ENCODE measurements at places on chromosomes 1 and 21.
A peak's percentile ranks its signal among the peaks of the same experiment; 100 is the strongest.

DNA sequence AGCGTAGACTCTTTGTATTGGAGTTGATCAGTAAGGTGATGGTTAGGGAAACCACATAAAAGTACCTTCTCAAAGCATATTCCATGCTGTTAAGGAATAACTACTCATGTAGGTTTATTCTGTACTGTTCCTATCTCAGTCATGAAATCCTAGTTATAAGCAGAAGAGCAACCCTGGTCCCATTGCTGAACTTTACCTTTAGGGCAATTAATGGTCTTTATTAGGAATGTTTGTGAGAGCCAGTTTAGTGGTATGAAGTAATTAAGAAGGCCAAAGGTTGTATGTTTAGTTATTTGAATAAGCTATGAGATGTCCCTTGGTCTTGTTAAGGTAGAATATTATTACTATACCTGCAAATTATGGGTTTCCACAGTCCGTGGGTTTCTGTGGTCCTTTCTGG lies 44.0 kb downstream of the ACP6 start:
- DNase-seq = no peak

- DNase-seq = no peak
These were observed 6.9 kb upstream of the C1orf216 start for GRCh38 chr1:35725596-35725995.

DNA sequence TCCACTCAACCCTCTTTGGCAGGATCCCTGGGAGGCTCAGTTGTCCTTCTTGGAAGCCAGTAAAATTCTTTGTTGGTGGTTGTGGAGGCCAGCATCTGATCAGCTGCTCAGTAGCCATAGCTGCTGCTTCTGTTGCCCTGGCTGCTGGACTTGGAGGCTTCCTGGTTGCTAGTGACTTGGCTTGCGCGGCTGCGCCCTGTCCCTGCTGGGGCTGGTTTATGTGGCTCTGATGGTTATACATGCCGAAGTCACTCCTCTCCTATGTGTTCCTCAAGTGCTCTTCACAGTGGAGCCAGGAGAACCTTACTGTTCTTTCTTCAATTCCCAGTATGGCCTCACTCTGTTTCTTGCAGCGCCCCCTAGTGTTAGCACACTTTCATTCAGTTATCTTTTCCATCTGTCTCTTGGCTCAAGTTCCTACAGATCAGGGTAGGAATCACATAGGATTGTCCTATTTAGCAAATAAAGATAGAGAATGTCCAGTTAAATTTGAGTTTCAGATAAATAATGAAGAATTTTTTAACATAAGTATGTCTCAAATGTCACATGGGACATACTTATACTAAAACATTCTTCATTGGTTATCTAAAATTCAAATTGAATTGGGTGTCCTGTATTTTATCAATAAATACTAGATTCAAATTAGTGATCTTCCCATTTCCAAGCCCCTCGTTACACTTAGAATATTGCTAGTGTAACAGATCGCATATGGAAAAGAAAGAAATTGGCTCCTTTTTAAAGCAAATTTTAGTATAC lies 176.5 kb downstream of the TGFB2 start:
- peak; percentile 2 for DNase-seq

- no peak for DNase-seq
These were observed 359.0 kb downstream of the ST6GALNAC3 start for GRCh38 chr1:76433526-76433925.

DNA sequence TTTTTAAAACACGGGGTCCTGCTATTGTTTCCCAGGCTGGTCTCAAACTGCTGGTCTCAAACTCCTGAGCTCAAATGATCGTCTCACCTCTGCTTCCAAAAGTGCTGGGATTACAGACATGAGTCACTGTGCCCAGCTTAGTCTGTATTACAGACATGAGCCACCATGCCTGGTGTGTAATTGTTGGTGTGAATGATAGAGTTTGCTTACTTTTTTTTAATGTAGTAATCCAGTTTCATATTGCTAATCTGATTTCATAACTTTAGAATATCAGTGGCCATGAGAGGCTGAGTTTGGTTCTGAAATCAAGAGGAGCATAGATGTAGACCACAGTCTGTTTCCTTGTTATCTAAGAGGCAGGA lies 3.4 kb downstream of the EPB41 start:
- no peak for DNase-seq

GRCh38 chr1:100323419-100324106 lies 28.7 kb upstream of the CDC14A start:
- no peak for DNase-seq

- DNase-seq = no peak
These were observed 181.6 kb upstream of the ADGRL2 start for GRCh38 chr1:81619156-81619555.

GRCh38 chr1:206062464-206062863 lies 9.5 kb downstream of the RHEX start:
- DNase-seq = no peak

- no peak for DNase-seq
These were observed 115.7 kb upstream of the VAMP3 start for GRCh38 chr1:7655354-7655753.

DNA sequence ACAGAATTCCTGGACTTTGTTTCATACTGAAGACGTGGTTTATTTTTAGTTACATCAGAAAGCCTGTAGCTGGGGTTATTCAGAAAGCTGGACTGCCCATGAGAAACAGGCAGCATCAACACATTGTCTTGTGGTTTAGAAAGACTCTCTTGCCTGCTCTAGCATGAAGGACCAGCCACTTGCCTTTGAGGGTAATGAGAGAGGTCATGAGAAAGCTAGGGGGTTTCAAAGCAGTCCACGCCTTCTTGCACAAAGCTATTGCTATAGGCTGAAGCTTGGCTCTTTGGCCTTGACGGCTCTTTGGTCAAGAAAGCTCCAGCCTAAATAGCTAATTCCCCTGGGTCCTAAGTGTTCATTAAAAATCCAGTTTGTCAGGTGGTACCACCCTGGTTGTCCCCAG lies 208.1 kb downstream of the PRDM2 start:
- no peak for DNase-seq

GRCh38 chr1:88311907-88312306 lies 372.2 kb upstream of the PKN2 start:
- no peak for DNase-seq

GRCh38 chr1:151369302-151369610 lies 3.2 kb downstream of the SELENBP1 start:
- no peak for DNase-seq

DNA sequence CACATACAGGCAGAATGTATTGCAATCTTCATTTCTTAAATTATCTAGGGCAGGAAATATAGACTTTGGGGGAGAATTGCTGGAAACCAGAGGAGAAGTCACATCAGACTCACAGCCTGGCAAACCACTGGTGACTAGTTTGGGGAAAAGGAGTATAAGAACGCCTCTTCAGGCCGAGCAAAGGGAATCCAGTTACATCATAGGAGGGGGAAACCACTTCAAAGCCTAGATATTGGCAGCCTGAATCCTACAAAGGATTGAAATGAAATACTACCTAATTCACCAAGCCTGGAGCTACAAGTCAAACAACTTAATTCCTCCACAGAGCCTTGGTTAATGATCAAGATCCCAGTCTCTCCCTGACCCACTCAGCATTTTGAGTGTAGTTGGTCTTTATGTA lies 121.7 kb downstream of the SLC30A10 start:
- DNase-seq = no peak

- DNase-seq = no peak
These were observed 1.4 kb downstream of the ACOT7 start for GRCh38 chr1:6391951-6392808.

GRCh38 chr1:145983206-145983675 lies 13.1 kb downstream of the TXNIP start:
- no peak for DNase-seq

GRCh38 chr1:107342316-107342715 lies 201.5 kb downstream of the NTNG1 start:
- DNase-seq = no peak
